Ureter (tissue), 1 donor: ENCODE measurements at places on chromosomes 11 and 22. TPM values are rescaled to one million over a fixed set of nuclear protein-coding genes. Genes with fewer than 3 reads are reported as not detected.

MIOX gene
- total RNA-seq = not detected

PGA5 gene
- not detected for total RNA-seq

ZBED5 gene
- total RNA-seq = 54.0 TPM

P2RX3 gene
- total RNA-seq = 0.99 TPM

OTOG gene
- 0.31 TPM for total RNA-seq

PRODH gene
- total RNA-seq = 12.4 TPM

FJX1 gene
- total RNA-seq = 13.4 TPM

MS4A3 gene
- not detected for total RNA-seq
